PC-9 (cell line): ENCODE measurements at places on chromosomes 13 and 19.

DNA sequence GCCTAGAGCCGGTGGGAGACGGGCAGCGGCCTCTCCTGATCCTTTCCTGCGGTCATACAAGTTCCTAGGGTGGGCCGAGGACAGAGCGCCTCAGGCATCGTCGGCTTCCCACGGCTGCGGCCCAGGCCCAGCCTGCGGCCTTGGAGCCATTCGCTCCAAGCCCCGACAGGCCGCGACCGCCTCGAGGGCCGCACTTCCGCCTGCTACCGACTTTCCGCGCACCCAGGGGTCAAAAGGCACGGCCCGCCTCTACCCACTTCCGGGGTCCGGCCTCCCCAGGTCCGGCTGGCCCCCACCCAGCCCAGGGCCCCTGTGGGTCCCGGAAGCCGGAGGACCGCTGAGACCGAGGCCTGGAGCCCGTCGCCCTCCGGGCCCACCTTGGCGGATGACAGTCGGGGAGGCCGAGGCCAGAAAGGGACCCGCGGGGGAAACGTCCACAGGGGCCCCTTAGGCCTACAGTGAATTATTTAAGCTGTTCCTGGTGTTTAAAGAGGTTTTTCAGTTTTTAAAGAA is 16.2 kb downstream of the ZIC2 start:
- DNase-seq, result no peak

GRCh38 chr13:24630121-24630520 is 50.1 kb upstream of the ATP12A start:
- no peak for DNase-seq

GRCh38 chr13:82036602-82037001 is 1695.7 kb upstream of the SPRY2 start:
- no peak for DNase-seq

DNA sequence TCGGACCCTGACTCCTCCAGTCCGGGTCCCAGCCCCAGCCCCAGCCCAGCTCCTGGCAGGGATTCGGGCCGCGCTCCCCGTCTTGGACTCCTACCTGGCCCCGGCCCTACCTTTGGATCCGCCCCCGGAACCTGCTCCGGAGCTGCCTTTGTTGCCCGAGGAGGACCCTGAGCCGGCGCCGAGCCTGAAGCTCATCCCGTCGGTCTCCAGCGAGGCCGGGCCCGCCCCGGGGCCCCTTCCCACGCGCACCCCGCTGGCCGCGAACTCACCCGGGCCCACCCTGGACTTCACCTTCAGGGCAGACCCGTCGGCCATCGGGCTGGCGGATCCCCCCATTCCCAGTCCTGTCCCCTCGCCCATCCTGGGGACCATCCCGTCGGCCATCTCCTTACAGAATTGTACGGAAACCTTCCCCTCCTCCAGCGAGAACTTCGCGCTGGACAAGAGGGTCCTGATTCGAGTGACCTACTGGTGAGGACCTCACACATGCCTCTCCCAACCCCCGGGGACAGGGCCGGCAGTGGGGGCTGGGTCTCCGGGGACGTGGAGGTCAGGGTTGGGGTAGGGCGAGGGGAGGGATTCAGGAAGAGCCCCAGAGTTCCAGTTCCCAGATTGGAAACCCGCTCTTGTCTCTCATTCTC is 732 bp downstream of the SELENOV start:
- no peak for DNase-seq

DNA sequence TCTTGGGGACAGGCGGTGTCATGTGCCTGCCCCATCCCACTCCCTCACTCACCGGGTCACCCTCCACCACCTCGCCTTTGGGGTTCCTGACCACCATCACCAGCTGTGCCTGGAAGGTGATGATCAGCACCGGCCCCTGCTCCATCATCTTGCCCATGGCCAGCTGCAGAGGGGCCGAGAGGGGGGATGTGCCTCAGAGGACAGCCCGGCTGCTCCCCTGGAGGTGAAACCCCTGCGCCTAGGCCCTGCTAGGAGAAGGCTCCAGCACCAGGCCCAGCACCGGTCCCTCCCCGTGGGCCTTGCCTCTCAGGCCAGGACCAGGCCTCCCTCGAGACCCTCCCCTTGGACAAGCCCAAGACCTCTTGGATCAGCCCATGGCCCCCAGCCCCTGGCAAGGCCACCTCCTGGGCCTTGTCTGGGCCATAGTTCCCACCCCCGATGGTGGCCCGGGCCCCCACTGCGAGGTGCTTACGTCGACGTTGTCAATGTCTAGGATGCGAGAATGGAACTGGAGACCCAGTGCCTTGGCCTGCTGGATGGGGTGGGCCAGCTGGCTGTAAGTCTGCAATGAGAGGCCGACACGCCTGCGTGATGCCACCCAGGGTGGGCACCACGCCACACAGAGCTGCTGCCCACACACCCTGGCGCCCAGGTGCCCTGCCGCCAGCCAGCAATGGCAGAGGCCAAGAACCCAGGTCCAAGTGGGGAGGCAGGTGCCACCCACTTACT is 1.8 kb upstream of the CTXN1 start:
- no peak for DNase-seq

- DNase-seq, result no peak
Observed at GRCh38 chr19:45529420-45529785, 22.1 kb downstream of the VASP start.

DNA sequence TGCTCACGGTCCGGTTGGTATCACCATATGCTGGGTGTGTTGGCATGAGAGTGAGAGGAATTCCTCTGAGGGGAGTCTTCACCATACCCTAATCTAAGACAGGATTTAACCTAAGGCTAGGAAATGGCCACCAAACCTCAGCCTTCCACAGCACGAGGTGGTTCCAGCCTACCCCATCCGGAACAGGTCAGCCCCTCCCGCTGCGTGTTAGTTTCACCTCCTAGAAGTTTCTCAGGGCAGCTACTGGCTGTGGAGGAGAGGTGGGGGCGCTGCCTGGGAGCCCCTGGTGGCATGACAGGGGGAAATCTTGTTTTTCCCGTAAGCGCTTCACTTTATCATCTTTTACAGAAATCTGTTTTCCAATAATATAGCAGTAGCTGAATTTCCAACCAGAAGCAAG is 55.1 kb downstream of the RGCC start:
- no peak for DNase-seq

DNA sequence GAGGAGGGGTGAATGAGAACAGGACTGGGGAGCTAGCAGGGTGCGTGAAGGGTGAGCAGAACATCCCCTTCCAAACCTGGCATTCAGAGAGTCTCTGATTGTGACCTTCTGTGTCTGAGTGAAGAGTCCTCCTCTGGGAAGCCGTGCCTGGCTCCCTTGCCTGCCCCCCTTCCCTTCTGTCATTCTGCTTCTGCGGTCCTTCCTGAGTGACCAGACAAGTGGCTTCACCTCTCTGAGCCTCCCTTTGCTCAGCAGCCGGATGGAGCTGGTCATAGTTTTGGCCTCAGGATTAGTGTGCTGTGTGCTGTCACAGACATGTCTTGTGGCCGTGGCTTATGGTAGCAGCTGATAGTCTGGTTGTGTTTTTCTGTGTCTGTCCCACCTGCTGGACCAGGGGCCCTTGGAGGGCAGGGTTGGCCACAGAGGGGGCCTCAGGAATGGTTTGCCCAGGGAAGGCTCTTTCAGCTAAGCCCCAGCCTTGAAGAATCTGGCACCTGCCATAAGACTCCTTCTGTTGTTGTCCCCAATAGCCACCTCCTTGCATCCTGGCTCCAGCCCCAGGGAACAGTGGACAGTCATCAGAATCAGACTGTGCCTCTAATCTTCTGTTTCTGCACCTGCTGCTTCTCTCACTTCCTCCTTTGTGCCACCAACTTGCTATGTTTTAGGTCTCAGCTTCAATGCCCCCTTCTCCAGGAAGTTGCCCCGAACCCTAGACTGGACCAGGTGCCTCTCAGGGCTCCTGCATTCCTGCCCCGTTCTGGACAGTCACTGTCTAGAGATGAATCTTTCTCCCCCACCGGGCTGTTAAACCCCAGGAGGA is 5.9 kb downstream of the CLPTM1 start:
- DNase-seq, result no peak

DNA sequence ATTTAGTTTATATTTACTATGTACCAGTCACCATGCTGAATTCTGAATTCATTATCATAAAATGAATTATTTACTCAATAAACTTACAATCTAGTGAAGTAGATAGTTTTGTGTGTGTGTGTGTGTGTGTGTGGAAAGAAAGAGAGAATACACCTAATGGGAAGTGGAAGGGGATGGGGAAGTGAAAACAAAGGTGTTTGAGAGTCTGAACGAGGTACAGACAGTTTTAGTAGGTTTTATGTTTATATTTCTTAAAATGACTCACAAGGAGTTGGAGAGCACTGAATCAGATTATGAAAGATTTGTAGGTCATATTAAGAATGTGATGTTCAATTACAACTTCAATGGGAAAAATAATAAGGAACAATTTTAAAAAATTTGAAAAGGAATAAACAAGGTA is 1753.0 kb downstream of the SLITRK1 start:
- no peak for DNase-seq

- no peak for DNase-seq
Observed at GRCh38 chr13:42266473-42266872, 5.5 kb upstream of the AKAP11 start.

GRCh38 chr13:99726282-99726894 is 225.1 kb downstream of the TM9SF2 start:
- no peak for DNase-seq

GRCh38 chr13:32791545-32792172 is 205.4 kb downstream of the PDS5B start:
- DNase-seq, result peak; percentile 52

DNA sequence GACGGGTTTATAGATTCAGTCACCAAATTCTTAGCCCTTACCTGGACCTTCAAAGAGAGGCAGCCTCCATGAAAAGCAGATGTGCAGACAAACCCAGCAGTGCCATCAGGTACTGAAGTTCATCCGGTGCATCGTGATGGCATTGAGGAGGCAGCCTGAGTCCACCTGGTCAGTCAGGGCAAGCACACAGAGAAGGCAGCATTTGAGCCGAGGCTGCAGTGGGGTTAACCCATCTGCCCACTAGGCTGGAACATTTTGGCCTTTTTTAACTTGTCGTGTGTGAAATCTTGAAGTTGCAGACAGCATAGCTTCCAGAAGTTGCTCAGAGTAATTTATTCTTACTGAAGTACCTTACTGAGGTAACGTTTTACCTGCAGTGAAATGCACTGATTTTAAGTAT is 4.9 kb downstream of the LMO7 start:
- DNase-seq, result no peak

GRCh38 chr19:17073869-17074633 is 1.2 kb downstream of the HAUS8 start:
- no peak for DNase-seq

- DNase-seq, result no peak
Observed at GRCh38 chr13:26221399-26221720, 754 bp downstream of the RNF6 start.

GRCh38 chr13:80030491-80030890 is 310.4 kb downstream of the SPRY2 start:
- peak; percentile 77 for DNase-seq

- no peak for DNase-seq
Observed at GRCh38 chr19:51407511-51408131, 9.8 kb downstream of the SIGLEC10 start.

- DNase-seq, result no peak
Observed at GRCh38 chr13:106090001-106090400, 445.5 kb downstream of the EFNB2 start.

DNA sequence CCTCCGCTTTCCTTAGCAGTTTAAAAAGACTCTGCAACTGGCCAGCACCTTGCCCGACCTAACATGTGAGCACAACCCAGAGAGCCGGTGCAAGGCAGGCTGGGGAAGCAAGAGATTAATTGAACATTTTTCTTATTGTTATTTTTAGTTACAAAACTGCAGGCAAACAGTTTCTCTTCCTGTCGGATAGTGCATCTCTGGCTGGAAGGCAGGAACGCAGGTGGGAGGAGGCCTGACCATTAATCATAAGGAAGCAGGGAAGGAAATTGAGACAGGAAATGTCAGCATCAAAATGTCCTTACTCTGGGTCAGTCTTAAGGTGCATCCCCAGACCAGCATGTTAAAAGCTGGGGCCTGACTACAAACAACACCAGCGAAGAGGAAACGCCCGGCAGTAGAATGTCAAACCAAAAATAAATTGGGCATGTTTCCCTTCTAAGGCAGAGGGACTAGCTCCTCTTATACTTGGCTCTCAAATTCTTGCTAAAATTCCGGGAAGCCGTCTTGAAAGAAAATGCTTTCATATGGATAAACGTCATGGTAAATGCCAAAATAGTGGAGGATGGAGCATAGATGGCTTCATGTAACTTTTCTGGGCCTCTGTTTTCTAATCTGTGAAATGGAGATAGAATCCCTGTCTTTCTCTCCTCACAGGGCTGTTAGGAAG is 226.8 kb downstream of the RAP2A start:
- DNase-seq, result no peak

DNA sequence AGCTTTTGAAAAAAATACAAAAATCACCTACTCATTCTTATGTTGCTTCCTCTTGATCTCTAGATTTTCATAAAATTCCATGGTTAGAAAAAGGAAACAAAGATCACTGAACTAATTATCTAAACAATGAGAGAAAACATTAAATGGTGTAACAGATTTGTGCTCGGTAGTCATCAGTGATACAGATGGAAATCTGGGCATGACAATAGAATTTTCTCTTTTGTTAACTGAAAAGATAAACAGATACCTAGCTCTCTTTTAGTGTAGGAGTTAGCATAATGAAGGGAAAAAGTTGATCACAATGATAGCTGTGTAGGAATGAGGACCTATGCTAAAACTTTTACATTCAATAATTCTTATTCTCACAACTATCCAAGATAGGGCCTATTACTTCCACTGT is 103.7 kb downstream of the TBC1D4 start:
- DNase-seq, result no peak

GRCh38 chr19:30161770-30162169 is 210.4 kb upstream of the ZNF536 start:
- DNase-seq, result no peak

- no peak for DNase-seq
Observed at GRCh38 chr13:71870100-71870499, 3.1 kb upstream of the DACH1 start.

- no peak for DNase-seq
Observed at GRCh38 chr13:75800545-75800944, 164.4 kb downstream of the LMO7 start.

GRCh38 chr13:28499609-28500008 is 4.7 kb upstream of the FLT1 start:
- DNase-seq, result no peak

DNA sequence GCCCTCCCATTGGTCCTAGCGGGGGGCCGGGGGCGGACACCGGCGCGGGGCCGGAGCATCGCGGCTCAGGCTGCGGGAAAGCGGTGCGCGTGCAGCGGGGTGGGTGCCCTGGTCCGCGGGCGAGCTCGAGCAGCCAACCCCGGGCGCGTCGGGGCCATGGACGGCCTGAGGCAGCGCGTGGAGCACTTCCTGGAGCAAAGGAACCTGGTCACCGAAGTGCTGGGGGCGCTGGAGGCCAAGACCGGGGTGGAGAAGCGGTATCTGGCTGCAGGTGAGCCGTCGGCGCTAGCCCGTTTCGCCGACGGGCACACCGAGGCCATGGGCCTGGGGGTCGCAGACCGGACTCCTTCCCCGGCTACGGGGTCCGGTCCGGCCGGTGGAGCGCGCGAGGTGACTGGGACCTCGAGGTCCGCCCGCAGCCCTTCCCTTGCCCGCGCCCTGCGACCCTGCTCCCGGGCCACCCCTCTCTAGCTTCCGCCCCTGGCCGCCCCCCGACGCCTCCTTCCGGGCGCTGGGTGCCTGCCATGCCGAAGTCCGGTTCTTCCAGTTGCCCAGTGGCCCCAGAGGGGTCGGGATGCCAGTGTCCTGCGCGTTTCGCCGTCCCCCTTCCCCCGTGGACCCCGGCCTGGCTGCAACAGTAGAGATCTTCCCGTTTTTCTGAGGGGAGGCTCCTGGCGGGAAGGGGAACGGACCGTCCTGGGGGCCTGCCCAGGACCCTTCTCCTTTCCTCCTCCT is at the start of gene REEP6:
Gene REEP6, plus strand, starts transcription at position 68 of the 735 bp plus-strand sequence. Its CDS starts 89 bp downstream, at position 157.
- no peak for DNase-seq

GRCh38 chr13:105740739-105741138 is 794.7 kb downstream of the EFNB2 start:
- DNase-seq, result no peak
